Cortex of kidney (tissue), 1 donor: ENCODE measurements at places on chromosomes 3 and 15.

DNA sequence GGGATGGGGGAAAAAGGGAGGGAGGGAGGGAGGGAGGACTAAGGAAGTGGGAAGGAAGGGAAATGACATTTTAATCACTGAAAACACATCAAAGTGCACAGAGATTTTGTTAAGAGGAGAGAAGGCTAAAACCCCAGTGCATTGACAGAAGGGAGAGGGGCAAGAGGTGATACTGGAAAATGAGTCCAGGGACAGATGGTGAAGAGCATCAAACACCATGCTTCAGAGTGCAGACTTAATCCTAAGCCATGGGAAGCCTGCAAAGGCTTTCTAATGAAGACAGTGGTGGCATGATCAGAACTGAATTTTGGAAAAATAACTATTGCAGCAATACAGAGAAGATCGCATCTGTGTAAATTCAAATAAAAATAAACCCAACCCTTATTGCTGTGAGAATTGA is 41.8 kb downstream of the HGD start:
- no peak for DNase-seq

- no peak for DNase-seq
Measured at GRCh38 chr15:59995568-59996297, 8.4 kb upstream of the FOXB1 start.

DNA sequence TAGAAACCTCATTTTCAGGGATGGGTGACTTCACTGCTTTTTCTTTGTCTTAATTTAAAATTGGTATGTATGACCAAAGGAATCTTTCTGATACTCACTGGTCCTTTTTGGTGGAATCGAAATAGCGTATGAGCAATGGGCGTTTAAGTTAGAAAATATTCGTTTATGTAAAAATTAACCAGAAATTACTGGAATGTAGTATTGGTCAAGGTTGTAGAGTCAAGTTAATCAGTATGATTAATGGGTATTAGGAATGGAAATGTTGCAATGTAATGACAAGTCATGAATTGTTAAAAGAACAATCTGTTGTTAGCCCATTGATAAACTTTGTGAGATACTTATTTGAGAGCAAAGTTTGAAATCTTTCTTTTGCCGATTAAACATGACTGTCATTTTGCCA is 36.9 kb downstream of the AKAP13 start:
- no peak for DNase-seq

GRCh38 chr3:20056725-20057611 is 16.7 kb downstream of the KAT2B start:
- DNase-seq: no peak

DNA sequence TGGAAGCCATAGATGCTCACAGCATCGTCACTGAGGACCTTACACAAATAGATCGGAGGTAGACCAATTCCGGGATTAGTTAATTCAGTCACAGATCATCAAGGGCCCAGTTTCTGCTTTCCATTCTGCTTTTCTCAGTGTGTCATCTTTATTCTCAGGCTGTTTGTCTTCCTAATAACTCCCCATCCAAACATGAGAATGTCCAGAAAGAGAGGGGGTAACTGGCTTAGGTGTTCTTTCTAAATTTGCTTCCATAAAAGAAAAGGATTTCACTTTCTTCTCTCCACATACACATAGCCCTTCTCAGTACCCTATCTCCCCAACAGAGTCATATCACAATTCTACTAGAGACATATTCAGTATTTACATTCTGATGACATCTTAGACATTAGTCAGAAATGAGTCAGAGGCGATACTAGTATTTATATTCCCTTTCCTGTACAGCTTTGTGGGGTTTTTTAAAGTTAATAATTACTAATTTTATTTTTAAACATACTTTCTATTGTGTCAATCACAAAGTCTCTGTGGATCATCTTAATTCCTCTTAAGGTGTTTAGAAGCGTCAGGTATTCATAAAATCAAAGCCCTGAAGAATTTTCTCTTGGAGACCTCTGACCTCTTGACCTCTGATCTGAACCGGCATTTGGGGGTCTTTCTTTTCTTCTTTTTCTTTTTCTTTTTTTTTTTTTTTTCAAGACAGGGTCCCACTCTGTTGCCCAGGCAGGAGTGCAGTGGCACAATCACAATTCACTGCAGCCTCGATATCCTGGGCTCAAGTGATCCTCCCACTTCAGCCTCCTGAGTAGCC is 24.3 kb upstream of the IL12A start:
- DNase-seq: no peak

DNA sequence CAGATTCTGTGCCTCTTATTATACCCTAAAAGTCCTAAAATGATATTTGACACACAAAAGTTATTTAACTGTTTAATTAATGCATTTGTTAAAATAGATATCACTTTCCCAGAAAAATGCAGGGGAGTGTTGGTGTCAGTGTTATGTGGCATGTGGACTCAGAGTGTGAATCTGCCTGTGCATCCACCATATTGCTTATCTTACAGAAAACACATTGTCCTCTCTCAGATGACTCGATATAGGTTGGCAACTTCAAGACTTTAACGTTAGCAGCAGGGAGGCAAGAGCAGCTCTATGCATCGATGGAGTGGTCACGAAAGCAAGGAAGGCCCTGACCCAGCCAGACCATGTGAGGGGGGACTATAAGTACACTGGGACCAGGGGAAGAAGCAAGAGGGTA is 165.4 kb upstream of the DCBLD2 start:
- DNase-seq: no peak

GRCh38 chr3:66938338-66938963 is 59.7 kb upstream of the KBTBD8 start:
- DNase-seq: no peak

GRCh38 chr15:99359769-99360168 is 108.5 kb downstream of the LRRC28 start:
- no peak for DNase-seq

- no peak for DNase-seq
Measured at GRCh38 chr3:194836661-194837060, 151.0 kb downstream of the FAM43A start.

GRCh38 chr3:16301507-16301906 is 36.5 kb downstream of the OXNAD1 start:
- DNase-seq: no peak

DNA sequence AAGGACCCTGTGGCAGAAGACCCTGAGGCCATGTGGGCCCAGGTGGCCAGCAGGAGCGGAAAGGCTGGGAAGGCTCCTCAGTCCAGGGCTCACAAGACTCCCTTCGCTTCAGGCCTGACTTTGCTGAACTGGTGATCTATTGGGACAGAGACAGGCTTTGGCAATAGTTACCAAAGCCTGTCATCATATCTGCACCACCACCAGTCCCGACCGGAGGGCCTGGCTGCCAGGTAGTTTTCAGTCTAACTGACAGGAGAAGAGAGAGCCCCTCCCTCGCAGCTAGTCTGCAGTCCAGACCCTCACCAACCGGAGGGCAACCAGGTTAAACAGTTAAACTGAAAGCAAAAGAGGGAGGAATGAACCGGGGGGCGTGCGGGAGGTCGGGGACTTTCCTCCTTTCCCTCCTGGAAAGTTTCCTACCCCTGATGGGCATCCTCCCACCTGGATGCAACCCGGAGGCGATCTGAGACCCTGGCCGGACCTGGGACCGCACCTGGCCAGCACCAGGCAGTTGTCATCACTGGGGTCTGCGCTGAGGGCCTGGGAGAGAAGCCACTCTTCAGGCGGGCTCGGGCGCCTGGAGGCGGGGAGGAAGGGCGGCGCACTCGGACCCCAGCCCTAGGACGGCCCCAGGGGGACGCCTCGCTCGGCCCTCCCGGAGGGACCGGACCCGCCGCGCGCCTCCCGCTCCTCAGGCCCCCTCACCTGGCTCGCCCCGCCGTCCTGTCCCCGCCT is 435 bp downstream of the RAB27A start:
- no peak for DNase-seq

GRCh38 chr15:67573194-67573593 is 30.7 kb downstream of the MAP2K5 start:
- no peak for DNase-seq

DNA sequence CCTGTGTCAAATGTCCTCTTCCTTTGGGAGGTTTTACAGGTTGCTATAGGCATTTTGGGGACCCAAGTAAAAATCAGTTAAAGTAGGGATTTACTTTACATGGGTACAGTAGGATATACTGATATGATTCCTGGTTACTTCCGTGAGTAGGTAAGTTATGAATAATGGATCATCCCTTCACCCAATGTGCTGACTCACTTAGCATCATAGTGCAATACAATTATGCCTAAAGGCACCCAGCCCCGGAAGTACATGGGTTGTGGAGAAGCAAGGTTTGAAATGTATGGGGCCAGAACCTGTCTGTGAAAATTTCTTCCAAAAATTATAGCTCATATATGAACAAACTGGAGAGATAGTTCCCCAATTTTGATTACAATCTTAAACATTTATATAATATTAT is 64.0 kb downstream of the GLB1 start:
- no peak for DNase-seq

- no peak for DNase-seq
Measured at GRCh38 chr3:54262541-54262940, 140.2 kb downstream of the CACNA2D3 start.

DNA sequence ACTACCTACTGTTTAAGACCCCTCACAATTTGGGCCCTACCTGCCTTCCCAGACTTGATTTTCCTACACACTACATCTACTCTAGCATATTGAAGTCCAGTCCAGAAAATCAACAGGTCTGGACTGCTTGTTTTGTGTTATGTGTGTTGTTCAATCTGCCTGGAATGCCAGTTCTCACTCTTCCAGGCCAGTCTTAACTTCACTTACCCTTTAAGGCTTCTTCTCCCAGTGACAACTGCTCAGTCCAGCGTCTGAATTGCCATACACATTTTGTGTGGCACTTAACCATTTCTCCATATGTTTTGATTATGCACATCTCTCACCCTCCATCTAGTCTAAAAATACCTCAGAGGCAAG is 1.1 kb downstream of the TICRR start:
- DNase-seq: no peak

DNA sequence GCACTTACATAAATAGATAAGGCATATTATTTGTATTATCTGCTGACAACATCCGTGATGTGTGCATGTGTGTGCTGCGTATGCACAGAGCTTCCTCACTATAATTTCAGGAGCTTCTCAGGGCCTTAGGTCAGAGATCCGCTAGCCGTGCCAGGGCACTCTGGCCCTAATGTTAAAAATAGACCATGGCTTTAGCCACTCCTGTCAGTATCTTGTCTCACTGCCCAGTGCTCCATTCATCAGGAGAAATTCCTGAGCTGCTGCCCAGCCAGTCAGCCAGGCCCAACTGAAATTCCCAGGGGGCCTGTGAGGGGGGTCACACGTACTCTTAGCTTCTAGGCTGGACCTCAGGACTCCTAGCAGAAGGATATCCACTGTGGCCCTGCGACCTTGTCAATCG is 70.0 kb upstream of the ABHD2 start:
- no peak for DNase-seq

GRCh38 chr3:32143849-32144757 is 37.7 kb downstream of the GPD1L start:
- DNase-seq: no peak

DNA sequence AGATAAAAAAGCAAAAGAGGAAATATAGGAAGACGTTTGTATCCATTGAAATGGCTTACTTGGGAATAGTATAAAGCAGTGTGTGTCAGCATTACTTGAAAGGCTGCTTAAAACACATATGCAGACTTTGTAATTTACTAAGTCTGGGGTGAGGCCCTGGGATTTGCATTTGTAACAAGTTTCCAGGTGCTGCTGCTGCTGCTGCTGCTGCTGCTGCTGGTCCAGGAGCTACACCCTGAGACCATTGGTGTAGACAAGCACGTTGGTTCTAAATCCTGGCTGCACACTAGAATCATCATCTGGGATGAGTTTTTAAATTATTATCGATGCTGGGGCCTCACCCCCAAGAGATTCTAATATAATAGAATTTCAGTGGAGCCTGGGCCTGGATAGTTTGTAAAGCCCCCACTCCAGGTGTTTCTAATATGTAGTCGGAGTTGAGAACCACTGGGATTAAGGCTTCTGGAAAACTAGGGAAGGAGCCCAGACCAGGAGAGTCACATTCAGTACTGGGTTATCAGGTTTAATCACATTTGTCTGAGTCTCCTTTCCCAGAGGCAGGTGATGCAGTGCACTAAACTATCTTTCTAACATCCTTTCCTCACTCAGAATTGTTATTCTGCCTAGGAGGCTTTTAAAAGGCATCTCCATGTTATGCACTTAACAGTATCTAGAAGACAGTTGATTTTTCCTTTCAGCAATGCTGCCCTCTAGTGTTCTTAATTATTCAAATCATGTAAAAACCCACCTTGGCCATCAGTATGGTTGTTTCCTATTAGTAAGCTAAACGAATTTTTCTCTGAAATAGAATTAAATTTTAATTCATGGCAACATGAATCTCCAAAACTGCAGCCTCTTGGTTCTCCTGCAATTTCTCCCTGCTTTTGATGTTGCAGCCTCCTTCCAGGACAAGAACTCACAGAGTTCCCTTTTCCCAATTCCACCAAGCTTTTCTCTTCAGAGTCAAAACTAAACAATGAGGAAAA is 45.4 kb downstream of the SSR3 start:
- DNase-seq: no peak

GRCh38 chr3:134713671-134714070 is 62.8 kb upstream of the KY start:
- no peak for DNase-seq

DNA sequence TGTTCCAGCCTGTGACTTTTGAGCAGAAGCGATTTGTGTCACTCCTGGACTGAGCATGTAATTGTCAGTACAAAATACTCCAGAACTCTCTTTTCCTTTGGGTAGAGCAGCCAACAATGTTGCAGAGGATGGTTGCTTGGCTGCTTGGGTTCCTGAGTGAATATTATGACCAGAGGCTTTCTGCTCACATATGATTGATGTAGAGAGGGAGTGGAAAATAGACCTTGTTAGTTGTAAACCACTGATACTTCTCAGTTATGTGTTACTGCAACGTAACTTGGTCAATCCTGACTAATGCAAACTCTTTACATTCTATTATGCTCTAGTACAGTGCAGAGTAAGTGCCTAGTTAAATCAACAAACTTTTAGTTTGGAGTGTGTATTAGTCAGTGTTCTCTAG is 322.6 kb upstream of the KCNH8 start:
- DNase-seq: no peak

- DNase-seq: no peak
Measured at GRCh38 chr3:125654526-125654925, 59.2 kb upstream of the OSBPL11 start.

- DNase-seq: no peak
Measured at GRCh38 chr3:102466001-102466400, 31.2 kb downstream of the ZPLD1 start.

- DNase-seq: no peak
Measured at GRCh38 chr3:44995142-44995770, 19.2 kb downstream of the EXOSC7 start.

DNA sequence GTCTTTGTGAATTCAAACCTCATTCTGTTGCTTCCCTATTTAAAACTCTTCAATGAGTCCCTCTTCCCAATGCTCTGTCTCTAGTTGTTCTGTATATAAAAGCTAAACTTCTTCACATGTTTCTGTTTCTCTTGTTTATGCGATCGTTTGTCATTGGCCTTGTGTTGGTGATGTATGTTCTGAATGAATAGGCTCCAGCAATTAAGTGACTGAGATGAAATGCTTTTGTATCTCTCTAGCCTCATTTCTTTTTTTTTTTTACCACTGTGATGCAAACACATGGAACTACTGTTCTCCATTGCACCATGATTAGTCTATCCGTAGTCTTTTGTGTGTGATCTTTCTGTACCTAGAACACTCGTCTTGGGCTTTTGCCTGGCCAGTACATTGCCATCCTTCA is 380.5 kb upstream of the TPRG1 start:
- no peak for DNase-seq

GRCh38 chr15:51266656-51267050 is 71.7 kb downstream of the CYP19A1 start:
- no peak for DNase-seq
